ENCODE measurements at places on chromosomes 3 and 15.

DNA sequence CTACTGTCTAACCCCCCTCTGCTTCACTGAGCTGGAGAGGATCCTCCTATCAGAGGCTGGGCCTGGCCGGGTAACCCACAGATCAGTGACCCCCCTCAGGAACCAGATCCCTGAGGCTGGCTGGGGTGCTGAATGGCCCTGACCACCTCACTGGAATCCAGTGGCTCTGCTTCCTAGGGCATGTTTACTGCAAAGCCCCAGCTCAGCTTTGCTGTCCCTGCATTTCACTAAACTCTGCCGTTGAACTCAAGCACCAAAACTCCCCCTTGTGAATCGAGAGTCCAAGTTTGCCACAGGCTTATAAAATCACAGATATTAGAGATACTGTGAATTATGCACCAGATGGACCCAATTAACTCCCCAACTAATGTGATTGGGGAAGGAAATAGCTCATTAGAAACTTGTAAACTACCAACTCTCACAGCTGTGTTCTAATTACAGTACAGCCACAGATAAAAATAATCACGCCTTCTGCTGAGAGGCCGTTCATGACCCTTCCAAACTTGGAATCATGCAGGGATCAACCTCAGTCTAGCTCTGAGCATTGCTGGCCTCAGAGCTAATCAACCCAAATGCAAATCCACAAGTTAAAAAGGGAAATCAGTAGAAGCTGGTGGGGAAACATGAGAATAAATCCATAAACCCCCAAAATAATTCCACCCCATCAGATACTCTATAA, 47.0 kb downstream of the OCA2 start:
- H3K4me3 ChIP-seq, result no peak overlapping the region
- no peaks in the 10 kb centered on the region for H3K36me3 ChIP-seq
- H3K4me1 ChIP-seq, result no peaks in the 10 kb centered on the region
- H3K27ac ChIP-seq, result no peak overlapping the region
- no peaks in the 10 kb centered on the region for H3K27me3 ChIP-seq

DNA sequence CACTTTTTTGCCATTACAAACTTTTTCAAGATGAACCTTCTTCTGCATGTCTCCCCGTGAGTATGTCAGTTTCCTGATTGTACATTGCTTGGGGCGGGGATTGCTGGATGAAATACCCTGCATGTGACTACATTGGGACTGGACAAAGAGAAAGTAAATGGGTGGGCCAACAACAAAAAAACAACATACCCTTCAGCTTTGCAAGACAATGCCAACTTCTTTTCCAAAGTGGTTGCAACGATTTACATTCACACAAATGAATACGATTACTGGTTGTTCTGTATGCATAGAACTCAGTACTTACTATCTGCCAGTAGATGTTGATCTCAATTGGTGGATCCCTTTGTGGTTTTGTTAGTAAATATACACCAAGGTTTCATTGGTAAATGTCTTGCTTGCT, 908.4 kb downstream of the AGBL1 start:
- H3K36me3 ChIP-seq, result no peaks in the 10 kb centered on the region
- no peak overlapping the region for H3K4me3 ChIP-seq
- no peaks in the 10 kb centered on the region for H3K4me1 ChIP-seq
- peaks cover 4% of the 10 kb centered on the region for H3K27me3 ChIP-seq
- DNase-seq, result no peak

- no peaks in the 10 kb centered on the region for H3K36me3 ChIP-seq
- no peak overlapping the region for H3K4me3 ChIP-seq
- peaks cover 5% of the 10 kb centered on the region for H3K4me1 ChIP-seq
- H3K27me3 ChIP-seq, result no peaks in the 10 kb centered on the region
These were observed 124.9 kb downstream of the ZBTB20 start for GRCh38 chr3:115022199-115022598.

DNA sequence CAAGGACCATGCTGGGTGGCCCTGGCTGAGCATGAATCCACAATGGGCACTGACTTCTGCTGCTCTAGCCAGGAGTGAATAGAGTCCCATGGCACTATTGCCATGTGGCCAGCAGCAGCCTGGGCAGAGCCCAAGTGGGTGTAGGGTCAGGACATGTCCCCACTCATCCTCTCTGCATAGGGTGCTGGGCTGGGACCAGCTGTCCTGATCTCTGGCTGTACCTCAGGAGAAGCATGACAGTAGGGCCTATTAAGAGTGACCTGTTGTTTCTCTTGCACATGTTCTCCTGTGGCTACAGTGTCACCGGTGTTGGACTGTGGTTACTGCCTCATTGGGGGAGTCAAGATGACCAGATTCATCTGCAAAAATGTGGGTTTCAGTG, 46.9 kb downstream of the DLEC1 start:
- H3K27me3 ChIP-seq, result peaks cover 25% of the 10 kb centered on the region
- H3K4me3 ChIP-seq, result no peak overlapping the region
- no peaks in the 10 kb centered on the region for H3K4me1 ChIP-seq
- no peak overlapping the region for H3K27ac ChIP-seq
- no peak for DNase-seq

GRCh38 chr15:84649706-84650105, 4.4 kb downstream of the WDR73 start:
- peaks cover 32% of the 10 kb centered on the region for H3K36me3 ChIP-seq
- H3K27me3 ChIP-seq, result no peaks in the 10 kb centered on the region
- H3K4me1 ChIP-seq, result peaks cover 11% of the 10 kb centered on the region
- DNase-seq, result no peak
- H3K4me3 ChIP-seq, result no peak overlapping the region
- H3K27ac ChIP-seq, result no peak overlapping the region

DNA sequence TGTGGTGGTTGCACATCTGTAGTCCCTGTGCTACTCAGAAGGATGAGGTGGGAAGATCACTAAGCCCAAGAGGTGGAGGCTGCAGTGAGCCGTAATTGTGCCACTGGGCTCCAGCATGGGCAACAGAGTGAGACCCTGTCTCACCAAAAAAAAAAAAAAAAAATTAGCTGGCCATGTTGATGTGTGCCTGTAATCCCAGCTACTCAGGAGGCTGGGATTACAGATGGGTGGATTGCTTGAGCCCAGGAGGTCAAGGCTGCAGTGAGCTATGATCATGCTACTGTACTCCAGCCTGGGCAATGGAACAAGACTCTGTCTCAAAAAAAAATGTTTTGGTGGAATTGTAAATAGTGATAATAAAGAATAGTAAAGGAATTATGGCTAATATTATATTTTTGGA, 9.9 kb downstream of the ATRIP start:
- peaks cover 9% of the 10 kb centered on the region for H3K36me3 ChIP-seq
- DNase-seq, result no peak
- H3K4me3 ChIP-seq, result no peak overlapping the region
- no peaks in the 10 kb centered on the region for H3K4me1 ChIP-seq
- H3K27me3 ChIP-seq, result no peaks in the 10 kb centered on the region
- no peak overlapping the region for H3K27ac ChIP-seq

DNA sequence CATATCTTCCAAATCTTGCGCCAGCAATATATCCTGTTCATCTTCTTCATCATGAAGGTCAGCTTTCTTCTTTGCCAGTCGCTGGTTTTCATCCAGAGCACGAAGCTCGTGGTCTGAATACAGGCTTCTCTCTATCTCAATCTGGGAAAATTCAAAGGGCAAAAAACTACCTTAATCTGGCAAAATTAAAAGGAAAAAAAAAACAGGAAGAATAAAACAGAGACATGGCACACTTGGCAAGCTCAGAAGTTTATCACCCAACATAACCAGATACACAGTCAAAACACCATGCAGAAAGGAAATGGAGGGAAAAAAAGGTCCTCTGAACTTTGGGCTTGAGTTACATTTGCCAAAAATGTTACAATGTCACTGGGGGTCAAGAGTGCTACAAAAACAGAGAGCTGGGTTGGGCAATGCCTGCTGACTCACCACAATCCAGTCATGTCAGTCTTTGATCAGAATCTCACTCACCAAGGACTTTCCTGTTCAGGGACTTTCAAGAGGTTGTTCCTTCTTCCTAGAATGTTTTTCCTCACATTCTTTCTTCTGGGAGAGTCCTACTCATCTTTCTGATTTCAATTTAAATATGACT, 1.5 kb downstream of the MRPL46 start:
- no peaks in the 10 kb centered on the region for H3K27me3 ChIP-seq
- DNase-seq, result no peak
- peaks cover 3% of the 10 kb centered on the region for H3K36me3 ChIP-seq
- H3K27ac ChIP-seq, result peak overlapping the region; percentile 97
- H3K4me1 ChIP-seq, result peaks cover 15% of the 10 kb centered on the region

- peaks cover 6% of the 10 kb centered on the region for H3K4me1 ChIP-seq
- no peak for DNase-seq
- H3K36me3 ChIP-seq, result no peaks in the 10 kb centered on the region
- no peak overlapping the region for H3K27ac ChIP-seq
These were observed 445.3 kb downstream of the C3orf38 start for GRCh38 chr3:88595026-88595425.

GRCh38 chr15:39503526-39503925, 77.4 kb upstream of the THBS1 start:
- no peak overlapping the region for H3K27ac ChIP-seq
- H3K4me1 ChIP-seq, result peaks cover 8% of the 10 kb centered on the region
- H3K27me3 ChIP-seq, result peaks cover 6% of the 10 kb centered on the region
- H3K36me3 ChIP-seq, result no peaks in the 10 kb centered on the region

GRCh38 chr3:24496529-24497482, 2.2 kb upstream of the THRB start:
- H3K27ac ChIP-seq, result peak overlapping the region; percentile 95
- no peaks in the 10 kb centered on the region for H3K36me3 ChIP-seq
- DNase-seq, result no peak
- H3K4me1 ChIP-seq, result peaks cover 8% of the 10 kb centered on the region
- peak overlapping the region; percentile 97 for H3K4me3 ChIP-seq

- peaks cover 4% of the 10 kb centered on the region for H3K36me3 ChIP-seq
- no peak overlapping the region for H3K4me3 ChIP-seq
- H3K27ac ChIP-seq, result peak overlapping the region; percentile 22
- peaks cover 3% of the 10 kb centered on the region for H3K4me1 ChIP-seq
- no peak for DNase-seq
- H3K27me3 ChIP-seq, result no peaks in the 10 kb centered on the region
These were observed 60.3 kb downstream of the MYO9A start for GRCh38 chr15:72057548-72058091.

DNA sequence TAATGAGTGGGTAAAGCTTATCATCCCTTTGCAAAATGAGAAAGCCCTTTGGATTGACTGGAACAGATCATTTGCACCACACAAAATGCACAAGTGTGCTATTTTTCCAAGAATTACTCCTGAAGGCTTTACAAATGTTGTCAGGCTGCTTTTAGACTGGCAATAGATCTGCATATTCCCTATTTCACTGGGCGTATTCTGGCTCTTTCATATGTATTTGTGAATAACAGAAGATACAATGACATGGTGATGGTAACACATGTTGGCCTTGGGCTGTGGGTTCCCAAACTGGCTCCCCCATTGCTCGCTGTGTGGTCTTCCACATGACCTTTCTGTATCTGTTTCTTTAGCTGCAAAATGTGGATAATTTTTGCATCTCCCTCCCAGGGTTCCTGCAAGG, 303.4 kb upstream of the CHRM5 start:
- no peaks in the 10 kb centered on the region for H3K36me3 ChIP-seq
- no peak overlapping the region for H3K27ac ChIP-seq
- no peak for DNase-seq
- no peaks in the 10 kb centered on the region for H3K4me1 ChIP-seq
- peaks cover 3% of the 10 kb centered on the region for H3K27me3 ChIP-seq

GRCh38 chr3:117600666-117601065, 891.1 kb downstream of the TUSC7 start:
- H3K4me1 ChIP-seq, result peaks cover 25% of the 10 kb centered on the region
- DNase-seq, result no peak
- peaks cover 10% of the 10 kb centered on the region for H3K36me3 ChIP-seq
- no peak overlapping the region for H3K27ac ChIP-seq

DNA sequence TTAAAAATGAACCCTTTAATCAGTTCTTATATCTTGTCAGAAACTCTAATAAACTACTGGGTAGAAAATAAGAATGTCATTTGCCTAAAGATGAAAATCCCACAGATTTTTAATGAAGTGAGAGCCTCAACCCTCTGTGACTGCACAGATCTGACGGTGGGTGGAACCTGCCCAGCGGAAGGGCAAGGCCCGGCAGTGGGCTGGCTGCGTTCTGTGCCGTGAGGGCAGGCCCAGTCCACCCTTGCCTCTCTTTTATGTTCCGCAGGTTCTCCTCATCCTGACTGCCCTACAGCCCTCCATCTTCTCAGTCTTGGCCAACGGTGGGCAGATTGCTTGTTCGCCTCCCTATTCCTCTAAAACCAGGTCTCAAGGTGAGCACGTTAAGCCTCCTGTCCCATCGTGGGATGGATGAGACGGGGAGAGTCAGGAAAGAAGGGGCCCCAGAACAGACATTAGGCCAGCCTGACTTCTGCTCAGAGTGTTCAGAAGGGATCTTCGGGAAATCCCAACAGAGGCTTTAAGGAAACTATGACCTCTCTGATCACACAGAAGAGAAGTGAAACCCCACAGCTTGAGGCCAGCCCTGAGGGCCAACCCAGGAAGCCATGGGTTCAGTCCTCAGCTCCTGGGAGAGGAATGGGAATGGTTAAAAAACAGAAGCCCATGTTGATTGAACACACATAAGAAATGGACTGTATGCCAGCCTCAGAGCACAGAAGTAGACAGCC, 16.0 kb downstream of the SLC51A start:
- no peak overlapping the region for H3K27ac ChIP-seq
- H3K4me1 ChIP-seq, result no peaks in the 10 kb centered on the region
- peaks cover 9% of the 10 kb centered on the region for H3K36me3 ChIP-seq
- H3K4me3 ChIP-seq, result no peak overlapping the region
- no peak for DNase-seq

- no peak overlapping the region for H3K4me3 ChIP-seq
- no peaks in the 10 kb centered on the region for H3K36me3 ChIP-seq
- no peak overlapping the region for H3K27ac ChIP-seq
These were observed 49.5 kb upstream of the PCSK6 start for GRCh38 chr15:101538996-101539395.

DNA sequence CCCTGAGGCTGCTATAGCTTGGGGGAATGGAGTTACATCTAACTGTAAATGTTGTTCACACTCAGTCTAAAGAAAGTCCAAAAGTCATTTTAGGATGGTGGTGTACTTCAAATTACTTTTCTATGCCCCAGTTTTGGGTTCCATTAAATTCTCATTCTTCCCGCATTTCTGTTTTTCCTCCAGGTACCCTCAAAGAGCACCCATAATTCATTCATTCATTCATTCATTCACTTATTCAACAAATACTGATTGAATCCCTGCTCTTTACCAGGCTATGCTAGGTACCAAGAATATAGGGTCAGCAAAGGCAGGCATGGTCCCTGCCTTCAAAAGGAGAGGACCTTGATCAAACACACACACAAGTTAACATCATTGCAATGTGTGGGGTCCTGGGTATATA, 76.1 kb downstream of the CCNL1 start:
- peaks cover 61% of the 10 kb centered on the region for H3K4me1 ChIP-seq
- H3K36me3 ChIP-seq, result no peaks in the 10 kb centered on the region
- DNase-seq, result no peak
- H3K27ac ChIP-seq, result no peak overlapping the region

DNA sequence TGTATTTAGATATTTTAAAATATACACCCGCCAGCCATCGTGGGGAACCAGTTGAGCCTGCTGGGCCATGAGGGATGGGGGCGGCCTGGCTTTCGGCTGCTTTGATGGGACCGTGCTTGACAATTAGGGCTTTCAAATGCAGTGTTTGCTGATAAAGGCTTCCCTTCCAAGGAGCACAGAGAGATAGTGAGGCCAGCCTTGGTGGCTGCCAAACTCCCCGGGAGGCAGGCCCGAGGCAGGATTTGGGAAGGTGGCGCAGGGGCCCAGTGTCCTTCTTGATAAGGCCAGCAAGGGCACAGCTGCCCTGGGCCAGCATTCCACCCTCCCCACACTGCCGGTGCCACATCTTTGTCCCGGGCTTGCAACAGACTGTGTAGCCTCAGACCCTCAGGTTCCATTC, 75.6 kb downstream of the LINGO1 start:
- H3K4me3 ChIP-seq, result no peak overlapping the region
- DNase-seq, result no peak
- H3K27ac ChIP-seq, result peak overlapping the region; percentile 39
- no peaks in the 10 kb centered on the region for H3K36me3 ChIP-seq
- peaks cover 28% of the 10 kb centered on the region for H3K4me1 ChIP-seq

- H3K27me3 ChIP-seq, result no peaks in the 10 kb centered on the region
- no peak overlapping the region for H3K4me3 ChIP-seq
- no peaks in the 10 kb centered on the region for H3K36me3 ChIP-seq
These were observed 63.0 kb downstream of the NCEH1 start for GRCh38 chr3:172647823-172648222.

Measured in type B pancreatic cell (in vitro differentiated cells).